Calu3 (cell line): ENCODE measurements at places on chromosomes 13 and 19. TPM values are rescaled to one million over a fixed set of nuclear protein-coding genes. Genes with fewer than 3 reads are reported as not detected.

GRCh38 chr13:75226733-75227435 lies 255.1 kb downstream of the TBC1D4 start:
- H3K27ac ChIP-seq = no peak overlapping the region
- no peaks in the 10 kb centered on the region for H3K4me1 ChIP-seq
- H3K27me3 ChIP-seq = no peaks in the 10 kb centered on the region
- DNase-seq = no peak
- no peaks in the 10 kb centered on the region for H3K36me3 ChIP-seq

GRCh38 chr19:5292822-5293611 lies 47.6 kb downstream of the PTPRS start:
- H3K4me1 ChIP-seq = peaks cover 19% of the 10 kb centered on the region
- peak; percentile 51 for DNase-seq
- H3K27me3 ChIP-seq = no peaks in the 10 kb centered on the region
- no peak overlapping the region for H3K27ac ChIP-seq

Gene CATSPERD
- total RNA-seq = not detected in 2 replicates

DNA sequence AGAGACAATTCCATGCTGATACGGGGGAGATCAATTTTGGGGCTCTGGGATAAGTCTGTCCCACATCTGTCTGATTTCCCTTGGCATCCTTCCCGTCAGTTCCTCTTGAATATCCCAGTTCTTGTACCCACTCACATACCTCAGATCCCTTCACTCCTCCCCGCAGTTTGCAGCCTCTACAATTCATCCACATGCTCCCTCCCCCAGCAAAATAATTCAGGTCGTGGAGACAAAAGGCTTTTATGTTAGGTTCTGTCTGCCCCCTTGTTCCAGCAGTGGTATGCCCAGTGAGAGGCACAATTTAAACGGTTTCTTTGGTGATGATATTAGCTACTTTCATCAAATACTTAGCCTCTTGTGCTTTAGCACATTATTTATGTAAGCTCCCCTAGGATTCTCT lies 9.6 kb downstream of the RPS16 start:
- no peak overlapping the region for H3K4me3 ChIP-seq
- peak overlapping the region; percentile 3 for H3K27ac ChIP-seq
- no peaks in the 10 kb centered on the region for H3K27me3 ChIP-seq
- peaks cover 52% of the 10 kb centered on the region for H3K36me3 ChIP-seq
- no peak for DNase-seq
- peaks cover 9% of the 10 kb centered on the region for H3K4me1 ChIP-seq

GRCh38 chr13:106302011-106302410 lies 233.5 kb downstream of the EFNB2 start:
- no peaks in the 10 kb centered on the region for H3K36me3 ChIP-seq
- H3K4me1 ChIP-seq = no peaks in the 10 kb centered on the region
- H3K27ac ChIP-seq = no peak overlapping the region
- no peak for DNase-seq

Gene SLC27A5
- 3.7 and 5.8 TPM in 2 replicates for total RNA-seq

- no peak overlapping the region for H3K27ac ChIP-seq
- no peaks in the 10 kb centered on the region for H3K36me3 ChIP-seq
- no peak for DNase-seq
- no peaks in the 10 kb centered on the region for H3K4me1 ChIP-seq
Observed at GRCh38 chr19:19956434-19957075, 55.8 kb downstream of the ZNF93 start.

DNA sequence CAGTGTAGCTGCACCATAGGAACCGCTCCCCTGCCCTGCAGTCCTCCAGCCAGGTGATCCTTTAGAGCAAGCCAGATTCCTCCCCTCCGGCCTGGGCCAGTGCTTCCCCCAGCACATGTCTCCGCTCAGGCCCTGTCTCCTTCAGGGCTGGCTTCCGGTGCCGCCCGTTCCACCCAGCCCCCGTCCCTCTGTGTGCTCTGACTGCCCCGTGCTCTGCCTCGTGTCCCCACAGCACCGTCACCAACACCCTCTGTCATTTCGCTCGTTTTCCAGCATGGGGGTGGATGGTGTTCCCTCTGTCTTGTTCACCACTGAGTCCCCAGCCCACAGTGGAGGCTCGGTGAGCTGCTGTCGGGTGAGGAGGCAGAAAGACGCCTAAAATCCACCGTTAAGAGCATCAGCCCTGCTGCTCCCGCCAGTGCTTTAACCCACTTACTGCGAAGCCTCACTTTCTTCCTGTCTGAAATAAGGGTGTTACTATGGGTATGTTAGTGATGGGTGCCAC lies 54.5 kb downstream of the TSSK6 start:
- peak overlapping the region; percentile 56 for H3K27ac ChIP-seq
- peaks cover 26% of the 10 kb centered on the region for H3K36me3 ChIP-seq
- peaks cover 24% of the 10 kb centered on the region for H3K4me1 ChIP-seq
- H3K27me3 ChIP-seq = no peaks in the 10 kb centered on the region
- DNase-seq = no peak
- no peak overlapping the region for H3K4me3 ChIP-seq

GRCh38 chr19:58279042-58279924 lies 528 bp downstream of the ZNF8 start:
- no peaks in the 10 kb centered on the region for H3K27me3 ChIP-seq
- peaks cover 10% of the 10 kb centered on the region for H3K4me1 ChIP-seq
- peak; percentile 74 for DNase-seq
- peak overlapping the region; percentile 96 for H3K4me3 ChIP-seq
- peak overlapping the region; percentile 96 for H3K27ac ChIP-seq
- peaks cover 59% of the 10 kb centered on the region for H3K36me3 ChIP-seq

Gene CYP2A7
- not detected in 2 replicates for total RNA-seq

DNA sequence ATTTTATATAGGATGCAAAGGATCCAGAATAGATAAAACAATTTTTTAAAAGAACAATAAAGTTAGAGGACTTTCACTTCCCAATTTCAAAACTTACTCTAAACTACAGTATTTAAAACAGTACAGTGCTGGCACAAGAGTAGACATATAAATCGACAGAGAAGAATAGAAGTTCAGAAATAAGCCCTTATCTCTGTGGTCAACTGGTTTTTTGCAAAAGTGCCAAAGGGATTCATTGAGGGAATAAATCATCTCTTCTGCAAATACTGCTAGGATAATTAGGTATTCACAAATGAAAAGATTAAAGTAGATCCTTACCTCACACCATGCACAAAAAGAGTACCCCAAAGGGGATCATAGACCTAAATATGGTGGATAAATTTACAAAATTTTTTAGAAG lies 431.0 kb upstream of the HTR2A start:
- no peak for DNase-seq
- H3K36me3 ChIP-seq = no peaks in the 10 kb centered on the region
- H3K27ac ChIP-seq = no peak overlapping the region

- H3K4me3 ChIP-seq = no peak overlapping the region
- H3K27ac ChIP-seq = no peak overlapping the region
- H3K36me3 ChIP-seq = no peaks in the 10 kb centered on the region
- no peaks in the 10 kb centered on the region for H3K27me3 ChIP-seq
- no peak for DNase-seq
Observed at GRCh38 chr13:68369739-68370138, 1139.6 kb upstream of the PCDH9 start.

DNA sequence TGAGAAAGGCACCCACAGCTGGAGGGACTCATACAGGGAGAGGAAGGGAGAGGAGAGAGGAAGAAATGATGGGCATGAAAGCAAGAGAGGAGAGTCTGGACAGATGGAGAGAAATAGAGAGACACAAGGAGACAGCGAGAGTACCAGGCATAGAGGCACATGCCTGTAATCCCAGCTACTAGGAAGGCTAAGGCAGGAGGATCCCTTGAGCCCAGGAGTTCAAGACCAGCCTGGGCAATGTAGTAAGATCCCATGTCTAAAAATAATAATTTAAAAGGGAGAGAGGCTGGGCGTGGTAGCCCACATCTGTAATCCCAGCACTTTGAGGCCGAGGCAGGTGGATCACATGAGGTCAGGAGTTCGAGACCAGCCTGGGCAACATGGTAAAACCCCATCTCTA lies 9.3 kb downstream of the UNC13A start:
- H3K36me3 ChIP-seq = peaks cover 3% of the 10 kb centered on the region
- H3K27ac ChIP-seq = peak overlapping the region; percentile 11
- H3K4me3 ChIP-seq = no peak overlapping the region
- H3K27me3 ChIP-seq = peaks cover 81% of the 10 kb centered on the region
- no peak for DNase-seq

GRCh38 chr19:49689133-49690078 lies at the start of gene ADM5:
ADM5 (plus strand) TSS chr19:49689594; CDS start chr19:49689838, 244 bp downstream.
- peak within 1 kb of the TSS; percentile 24 for H3K27ac ChIP-seq
- H3K36me3 ChIP-seq = peaks cover 79% of the 10 kb centered on the region
- H3K27me3 ChIP-seq = no peaks in the 10 kb centered on the region
- H3K4me3 ChIP-seq = no peak within 1 kb of the TSS
- H3K4me1 ChIP-seq = no peaks in the 10 kb centered on the region
- no peak for DNase-seq

Gene CEACAM20
- total RNA-seq = 0.17 and 0.28 TPM in 2 replicates

Gene KLK2
- not detected in 2 replicates for total RNA-seq

Gene UPK1A
- total RNA-seq = not detected in 2 replicates

GRCh38 chr13:33249066-33249465 lies 36.5 kb downstream of the STARD13 start:
- no peaks in the 10 kb centered on the region for H3K36me3 ChIP-seq
- no peak overlapping the region for H3K4me3 ChIP-seq
- H3K27ac ChIP-seq = no peak overlapping the region
- no peak for DNase-seq
- H3K27me3 ChIP-seq = no peaks in the 10 kb centered on the region
- peaks cover 18% of the 10 kb centered on the region for H3K4me1 ChIP-seq

Gene NRTN
- 3.9 and 5.4 TPM in 2 replicates for total RNA-seq

Gene SELENOV
- not detected in 2 replicates for total RNA-seq

Gene PCDH9
- total RNA-seq = 1.3 and 2.1 TPM in 2 replicates

Gene GIPC3
- total RNA-seq = not detected in 2 replicates

- DNase-seq = no peak
- peaks cover 35% of the 10 kb centered on the region for H3K36me3 ChIP-seq
- H3K27ac ChIP-seq = peak overlapping the region; percentile 71
- H3K4me1 ChIP-seq = peaks cover 28% of the 10 kb centered on the region
- H3K4me3 ChIP-seq = peak overlapping the region; percentile 89
- H3K27me3 ChIP-seq = no peaks in the 10 kb centered on the region
Observed at GRCh38 chr19:4970558-4971423, 1.9 kb downstream of the KDM4B start.

GRCh38 chr13:40986101-40986856 lies 32.8 kb downstream of the ELF1 start:
- H3K4me1 ChIP-seq = peaks cover 28% of the 10 kb centered on the region
- H3K27me3 ChIP-seq = no peaks in the 10 kb centered on the region
- DNase-seq = no peak
- no peak overlapping the region for H3K27ac ChIP-seq
- peak overlapping the region; percentile 36 for H3K4me3 ChIP-seq

- H3K27me3 ChIP-seq = no peaks in the 10 kb centered on the region
- H3K27ac ChIP-seq = no peak overlapping the region
- DNase-seq = no peak
- H3K4me1 ChIP-seq = no peaks in the 10 kb centered on the region
- H3K4me3 ChIP-seq = no peak overlapping the region
Observed at GRCh38 chr13:85255978-85256377, 543.2 kb downstream of the SLITRK6 start.

DNA sequence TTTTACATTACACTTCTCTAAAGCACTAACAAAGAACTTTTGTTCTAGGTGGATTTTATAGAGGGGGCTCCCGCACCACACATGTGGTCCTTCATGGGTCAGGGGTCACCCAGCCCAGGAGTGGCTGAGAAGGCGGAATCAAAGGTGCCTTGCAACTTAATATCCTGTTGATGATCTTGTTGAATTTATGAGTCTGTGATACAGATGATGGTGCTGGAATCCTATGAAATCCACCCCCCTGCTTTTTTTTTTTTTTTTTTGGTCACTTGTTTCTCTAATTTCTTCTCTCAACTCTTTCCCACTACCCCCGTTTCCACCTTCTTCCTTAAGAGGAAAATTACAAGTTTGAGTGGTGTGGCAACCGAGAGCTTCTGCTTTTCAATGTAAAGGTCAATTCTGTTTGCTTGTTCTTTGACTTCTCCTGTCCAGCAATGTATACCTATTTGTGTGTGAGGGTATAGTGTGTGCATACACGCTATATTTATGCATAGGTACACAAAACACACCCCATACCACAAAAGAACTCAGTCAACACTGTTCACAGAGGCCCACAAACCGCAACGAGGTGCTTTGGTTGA lies 4.2 kb upstream of the ZIC2 start:
- no peaks in the 10 kb centered on the region for H3K36me3 ChIP-seq
- no peaks in the 10 kb centered on the region for H3K4me1 ChIP-seq
- no peak for DNase-seq
- no peaks in the 10 kb centered on the region for H3K27me3 ChIP-seq
- no peak overlapping the region for H3K27ac ChIP-seq
- H3K4me3 ChIP-seq = no peak overlapping the region

Gene PDX1
- total RNA-seq = 1.2 and 1.8 TPM in 2 replicates

Gene KLK14
- total RNA-seq = 0.34 and 0.38 TPM in 2 replicates
